Activated T-helper 1 cell treated with anti-CD3 and anti-CD28 coated beads, Interleukin-2, amount 50 U/mL, for 16 hours (primary cell): ENCODE measurements at places on chromosomes 2 and 18.

DNA sequence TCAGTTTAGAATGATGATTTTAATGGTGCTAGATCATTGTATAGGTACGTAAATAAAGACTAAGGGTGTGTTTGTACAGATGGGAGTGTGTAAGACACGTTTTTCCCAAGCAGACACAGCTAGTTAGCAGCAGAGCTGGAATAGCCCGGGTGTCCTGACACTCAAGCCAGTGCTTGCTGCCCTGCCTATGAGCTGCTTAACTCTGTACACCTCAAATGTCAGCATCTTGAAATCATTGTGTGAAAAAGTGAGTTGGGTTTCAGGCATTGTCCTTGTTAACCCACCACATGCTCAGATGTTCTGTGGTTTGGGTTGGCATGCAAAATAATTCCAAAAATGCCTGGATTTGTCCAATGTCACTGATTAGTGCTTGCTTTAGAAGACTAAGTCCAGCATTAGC lies 13.0 kb upstream of the TET3 start:
- no peak for DNase-seq

DNA sequence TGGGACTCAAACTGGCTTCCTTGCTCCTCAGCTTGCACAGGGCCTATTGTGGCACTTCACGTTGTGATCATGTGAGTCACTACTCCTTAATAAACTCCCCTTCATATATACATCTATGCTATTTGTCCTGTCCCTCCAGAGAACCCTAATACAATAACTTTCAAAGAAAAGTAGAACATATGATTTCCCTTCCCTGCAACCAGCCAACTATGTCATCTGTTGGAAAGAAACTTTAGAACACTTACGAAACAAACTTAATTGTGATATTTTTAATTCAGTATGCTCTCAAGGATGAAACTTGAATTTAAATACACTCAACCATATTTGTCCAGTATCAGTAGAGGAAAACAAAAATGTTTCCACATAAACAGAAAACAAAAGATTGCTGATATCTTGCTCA lies 84.4 kb downstream of the DYM start:
- no peak for DNase-seq

DNA sequence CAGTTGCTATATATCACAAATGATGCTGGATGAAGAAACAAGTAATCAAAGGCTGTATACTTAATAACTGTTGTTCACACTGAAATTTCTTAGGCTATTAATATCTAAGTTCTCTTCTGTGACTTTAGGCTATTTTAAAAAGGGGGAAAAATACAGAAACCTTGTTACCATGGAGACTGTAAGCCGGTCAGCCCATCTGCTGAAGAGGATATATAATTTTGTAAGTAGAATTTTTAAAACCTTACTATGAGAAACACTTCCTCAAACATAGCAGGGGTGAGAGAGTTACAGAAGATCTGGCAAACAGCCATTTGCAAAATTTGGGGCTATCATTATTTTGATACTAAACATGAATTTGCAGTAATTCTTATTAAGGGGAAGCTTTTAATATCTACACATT lies 27.8 kb downstream of the CACNB4 start:
- DNase-seq: no peak

DNA sequence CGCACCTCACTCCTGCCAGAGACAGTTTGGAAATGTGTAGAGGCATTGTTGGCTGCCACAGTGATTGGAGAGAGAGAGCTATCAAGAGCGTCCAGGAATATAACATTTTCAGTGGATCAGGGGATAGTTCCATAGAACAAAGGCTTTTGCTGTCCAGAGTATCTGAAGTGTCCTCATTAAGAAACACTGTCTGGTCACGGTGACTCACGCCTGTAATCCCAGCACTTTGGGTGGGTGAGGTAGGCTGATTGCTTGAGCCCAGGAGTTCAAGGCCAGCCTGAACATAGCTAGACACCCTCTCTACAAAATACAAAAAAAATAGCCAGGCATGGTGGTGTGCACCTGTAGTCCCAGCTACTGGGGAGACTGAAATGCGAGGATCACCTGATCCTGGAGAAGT lies 231.1 kb downstream of the MBD5 start:
- no peak for DNase-seq

GRCh38 chr18:25038261-25038660 lies 313.7 kb downstream of the ZNF521 start:
- no peak for DNase-seq

GRCh38 chr2:239026711-239027361 lies 179.0 kb downstream of the TWIST2 start:
- DNase-seq: no peak

- peak; percentile 61 for DNase-seq
Measured at GRCh38 chr2:127701651-127702394, 526 bp downstream of the SFT2D3 start.

- no peak for DNase-seq
Measured at GRCh38 chr2:46333912-46334311, 36.7 kb downstream of the EPAS1 start.

DNA sequence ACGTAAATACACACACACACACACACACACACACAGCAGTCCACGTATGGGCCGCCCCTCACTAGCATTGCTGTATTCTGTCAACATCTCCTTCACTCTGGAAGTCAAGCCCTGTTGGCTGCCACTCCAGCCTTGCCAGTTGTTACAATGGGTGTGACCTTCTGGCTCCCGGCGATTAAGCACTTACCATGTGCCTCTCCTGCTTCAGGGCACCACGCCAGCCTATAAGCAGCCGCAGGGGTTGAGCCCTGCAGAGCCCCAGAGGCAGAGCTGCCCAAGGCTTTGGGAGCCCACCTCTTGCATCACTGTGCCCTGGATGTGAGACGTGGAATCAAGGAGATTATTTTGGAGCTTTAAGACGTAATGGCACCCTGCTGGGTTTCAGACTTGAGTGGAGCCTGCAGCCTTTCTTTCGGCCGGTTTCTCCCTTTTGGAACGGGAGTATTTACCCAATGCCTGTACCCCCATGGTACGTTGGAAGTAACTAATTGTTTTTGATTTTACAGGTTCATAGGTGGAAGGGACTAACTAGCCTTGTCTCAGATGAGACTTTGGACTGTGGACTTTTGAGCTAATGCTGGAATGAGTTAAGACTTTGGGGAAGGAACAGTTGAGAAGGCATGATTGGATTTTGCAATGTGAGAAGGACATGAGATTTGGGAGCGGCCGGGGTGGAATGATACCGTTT lies 54.5 kb upstream of the ROCK2 start:
- no peak for DNase-seq

GRCh38 chr2:74290066-74290465 lies 53.1 kb downstream of the SLC4A5 start:
- DNase-seq: no peak

DNA sequence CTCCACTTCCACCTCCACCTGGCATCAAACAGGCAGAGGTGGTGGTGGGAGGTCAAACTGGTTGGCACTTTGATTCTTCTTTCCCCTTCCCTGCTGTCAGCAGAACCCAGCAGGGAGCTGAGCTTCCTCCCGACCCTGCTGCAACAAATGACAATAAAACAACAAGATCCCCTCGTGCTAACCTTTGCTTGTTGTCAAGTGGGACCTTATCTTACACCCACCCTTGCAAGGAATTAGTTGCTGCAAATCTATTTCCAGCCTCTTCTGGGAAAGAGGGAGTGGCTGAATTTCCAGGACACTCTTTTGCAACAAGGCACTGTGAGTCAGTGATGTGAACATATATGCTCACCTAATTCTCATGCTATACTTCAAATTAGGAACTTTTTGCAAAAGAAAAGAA lies 655.1 kb downstream of the DSC3 start:
- DNase-seq: no peak

GRCh38 chr2:144517866-144518747 lies 1.8 kb downstream of the ZEB2 start:
- no peak for DNase-seq

GRCh38 chr2:98693477-98693876 lies 37.5 kb downstream of the MGAT4A start:
- no peak for DNase-seq

- DNase-seq: no peak
Measured at GRCh38 chr2:158021226-158021625, 80.5 kb upstream of the UPP2 start.
